HFFc6 (cell line): ENCODE measurements at places on chromosomes 16 and 17.

GRCh38 chr17:68198931-68199836 lies 48.7 kb upstream of the AMZ2 start:
- DNase-seq: no peak

GRCh38 chr16:89811321-89811720 lies 5.1 kb downstream of the FANCA start:
- no peak for DNase-seq

GRCh38 chr16:15954814-15955151 lies 5.4 kb downstream of the ABCC1 start:
- DNase-seq: no peak

DNA sequence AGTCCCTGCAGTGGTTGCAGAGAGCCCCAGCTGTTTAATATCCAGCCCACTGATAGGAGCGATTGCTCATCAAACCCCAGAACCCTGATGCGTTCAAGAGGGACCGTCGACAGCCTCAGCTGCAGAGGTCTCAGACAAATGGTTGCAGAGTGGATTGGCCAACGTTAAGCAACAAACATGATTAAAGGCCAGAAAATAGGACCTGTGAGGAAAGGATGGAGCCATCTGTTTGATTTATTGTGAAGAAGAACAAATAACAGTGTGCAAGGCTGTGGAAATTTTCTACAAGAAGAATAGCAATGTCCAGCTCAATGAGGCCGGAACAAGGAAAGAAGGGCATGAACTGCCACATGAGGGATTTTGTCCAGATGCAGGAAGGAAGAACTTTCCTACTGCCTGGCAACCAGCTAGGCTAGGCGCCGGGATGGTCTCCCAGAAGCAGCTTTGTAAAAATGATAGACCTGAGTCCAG lies 138.4 kb upstream of the DNAH9 start:
- no peak for DNase-seq

DNA sequence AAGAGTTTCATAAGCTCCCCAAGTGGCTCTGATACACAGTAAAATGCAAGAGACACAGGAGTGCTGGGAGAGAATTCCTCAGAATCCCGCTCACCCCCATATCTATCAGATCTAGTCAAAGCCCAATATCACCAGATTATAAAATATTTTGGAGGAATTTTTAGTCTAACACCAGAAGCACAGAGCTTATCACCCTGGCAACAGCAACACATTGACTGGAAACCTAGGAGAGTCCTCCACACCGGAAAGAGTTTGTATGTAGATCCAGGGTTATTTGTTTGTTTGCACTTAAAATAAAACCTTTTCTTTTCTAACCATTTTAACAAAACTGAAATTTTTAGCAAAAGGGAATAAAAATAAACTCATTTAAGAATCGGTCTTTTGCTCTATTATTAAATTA lies 7.2 kb downstream of the SOX9 start:
- no peak for DNase-seq

- DNase-seq: no peak
Measured at GRCh38 chr16:57773655-57774295, 28.5 kb downstream of the KIFC3 start.

GRCh38 chr16:57637965-57638364 lies 9.5 kb downstream of the ADGRG1 start:
- DNase-seq: no peak

DNA sequence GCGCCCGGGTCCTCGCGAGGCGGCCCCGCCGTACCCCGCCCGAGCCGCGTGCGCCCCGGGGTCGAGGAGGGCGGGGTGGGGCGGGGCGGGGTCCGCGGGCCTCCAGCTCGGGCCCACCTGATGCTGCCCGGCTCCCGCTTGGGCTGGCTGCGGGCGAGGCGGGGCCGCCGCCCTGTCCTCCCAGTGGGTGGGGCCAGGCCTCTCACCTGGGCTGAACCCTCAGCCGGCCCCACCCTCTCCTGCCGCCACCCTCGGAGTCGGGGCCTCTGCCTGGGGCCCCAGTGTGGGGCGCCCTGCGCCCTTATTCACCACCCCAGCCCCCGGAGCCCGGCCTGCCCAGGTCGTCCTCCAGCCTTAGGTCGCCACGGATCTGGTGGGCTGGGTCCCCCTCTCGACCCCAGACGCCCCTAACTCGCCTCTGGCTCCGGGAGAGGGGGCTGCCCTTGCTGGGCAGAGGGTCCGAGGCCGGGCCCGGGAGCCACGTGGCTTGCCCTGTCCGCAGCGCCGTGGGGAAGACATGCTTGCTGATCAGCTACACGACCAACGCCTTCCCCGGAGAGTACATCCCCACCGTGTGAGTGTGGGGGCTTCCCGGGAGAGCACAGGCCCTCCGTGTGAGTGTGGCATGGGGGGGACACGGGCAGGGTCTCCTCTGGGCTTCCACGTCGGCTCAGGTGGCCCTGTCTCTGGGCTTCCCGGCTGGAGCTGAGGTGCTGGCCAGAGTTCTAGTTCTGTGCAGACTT lies 578 bp downstream of the RAC3 start:
- no peak for DNase-seq

DNA sequence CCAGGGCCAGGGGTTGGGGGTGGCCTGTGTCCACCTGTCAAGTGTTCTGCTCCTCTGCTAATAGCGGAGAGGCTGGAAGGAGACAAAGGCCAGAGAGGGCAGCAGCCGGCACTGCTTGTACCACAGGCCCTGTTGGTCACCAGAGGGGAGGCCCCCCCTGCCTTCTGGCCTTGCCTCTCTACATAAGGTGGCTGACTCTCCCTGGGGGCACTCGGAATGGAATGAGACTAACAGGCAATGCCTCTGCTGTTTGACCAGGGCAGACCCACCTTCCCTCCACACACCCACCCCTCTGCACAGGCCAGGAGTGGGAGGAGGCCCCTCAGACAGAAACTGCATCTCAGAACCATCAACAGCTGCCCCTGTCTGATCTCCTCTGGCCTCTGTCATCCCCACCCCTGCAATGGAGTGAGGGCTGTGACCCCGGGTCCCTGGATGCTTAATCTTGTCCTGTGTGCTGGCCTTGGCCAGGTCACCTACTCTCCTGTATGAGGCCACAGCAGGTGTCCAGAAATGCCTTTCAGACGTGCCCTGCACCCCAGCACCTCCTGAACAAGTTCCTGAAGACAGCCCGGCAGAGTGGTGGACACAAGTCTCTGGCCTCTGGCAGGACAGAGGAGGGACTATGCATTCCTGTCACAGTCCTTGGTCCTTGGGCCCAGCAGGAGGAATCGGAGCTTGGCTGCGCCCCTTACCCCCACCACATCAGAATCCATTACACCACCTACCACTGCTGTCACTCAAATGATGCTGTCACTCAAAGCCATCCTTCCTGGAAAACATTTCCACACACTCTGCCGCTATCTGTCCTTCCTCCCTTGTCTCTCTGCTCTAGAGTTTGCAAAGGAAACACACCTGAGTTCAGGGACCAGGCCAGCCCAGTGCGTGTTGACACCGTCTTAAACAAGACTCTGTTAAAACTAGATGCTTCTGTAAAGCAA lies 107.5 kb upstream of the ZNF750 start:
- no peak for DNase-seq

DNA sequence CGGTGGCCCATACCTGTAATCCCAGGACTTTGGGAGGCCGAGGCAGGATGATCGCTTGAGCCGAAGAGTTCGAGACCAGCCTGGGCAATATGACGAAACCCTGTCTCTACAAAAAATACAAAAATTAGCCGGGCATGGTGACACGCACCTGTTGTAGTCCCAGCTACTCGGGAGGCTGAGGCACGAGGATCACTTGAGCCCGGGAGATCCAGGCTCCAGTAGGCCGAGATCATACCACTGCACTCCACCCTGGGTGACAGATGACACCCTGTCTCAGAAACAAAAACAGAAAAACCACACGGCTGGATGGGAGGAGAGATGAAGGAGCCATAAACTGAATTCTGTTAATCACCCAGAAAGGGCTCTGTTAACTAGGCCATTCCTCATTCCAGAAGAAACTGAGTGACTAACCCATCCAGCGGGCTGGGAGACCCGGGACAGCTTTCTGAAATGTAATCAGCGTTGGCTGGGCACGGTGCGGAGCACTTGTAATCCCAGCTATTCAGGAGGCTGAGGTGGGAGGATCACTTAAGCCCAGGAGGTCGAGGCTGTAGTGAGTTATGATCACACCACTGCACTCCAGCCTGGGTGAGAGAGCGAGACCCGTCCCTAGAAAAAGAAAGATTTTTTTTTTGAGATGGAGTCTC lies 641 bp upstream of the NT5C3B start:
- no peak for DNase-seq

- peak; percentile 63 for DNase-seq
Measured at GRCh38 chr16:15648135-15648730, 1.8 kb upstream of the NDE1 start.

DNA sequence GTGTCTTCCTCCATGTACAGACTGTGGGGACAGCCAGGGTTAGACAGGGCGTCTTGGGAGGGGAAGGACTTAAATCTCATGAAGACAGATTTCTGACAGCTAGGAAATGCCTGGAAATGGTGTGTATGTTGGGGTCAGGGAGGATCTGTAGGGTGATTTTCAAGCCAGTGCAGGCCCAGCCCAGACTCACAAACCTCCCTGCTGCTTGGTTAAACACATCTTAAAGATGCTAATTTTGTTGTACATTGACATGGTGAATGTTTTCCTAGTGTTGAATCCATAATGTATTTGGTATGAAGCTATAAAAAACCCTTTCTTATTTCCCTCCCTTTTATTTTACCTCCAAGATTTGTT lies 238.3 kb downstream of the CCDC182 start:
- DNase-seq: no peak
